ENCODE measurements at places on chromosomes 3 and 15.
A peak's percentile ranks its signal among the peaks of the same experiment; 100 is the strongest.

- no peak for DNase-seq
These were observed 187.9 kb downstream of the SUCNR1 start for GRCh38 chr3:152061296-152061695.

- no peak for DNase-seq
These were observed 1042.0 kb downstream of the ROBO1 start for GRCh38 chr3:78725703-78726246.

GRCh38 chr3:45640724-45641361, 46.3 kb downstream of the LIMD1 start:
- no peak for DNase-seq

GRCh38 chr3:164851905-164852304, 226.4 kb downstream of the SI start:
- no peak for DNase-seq

DNA sequence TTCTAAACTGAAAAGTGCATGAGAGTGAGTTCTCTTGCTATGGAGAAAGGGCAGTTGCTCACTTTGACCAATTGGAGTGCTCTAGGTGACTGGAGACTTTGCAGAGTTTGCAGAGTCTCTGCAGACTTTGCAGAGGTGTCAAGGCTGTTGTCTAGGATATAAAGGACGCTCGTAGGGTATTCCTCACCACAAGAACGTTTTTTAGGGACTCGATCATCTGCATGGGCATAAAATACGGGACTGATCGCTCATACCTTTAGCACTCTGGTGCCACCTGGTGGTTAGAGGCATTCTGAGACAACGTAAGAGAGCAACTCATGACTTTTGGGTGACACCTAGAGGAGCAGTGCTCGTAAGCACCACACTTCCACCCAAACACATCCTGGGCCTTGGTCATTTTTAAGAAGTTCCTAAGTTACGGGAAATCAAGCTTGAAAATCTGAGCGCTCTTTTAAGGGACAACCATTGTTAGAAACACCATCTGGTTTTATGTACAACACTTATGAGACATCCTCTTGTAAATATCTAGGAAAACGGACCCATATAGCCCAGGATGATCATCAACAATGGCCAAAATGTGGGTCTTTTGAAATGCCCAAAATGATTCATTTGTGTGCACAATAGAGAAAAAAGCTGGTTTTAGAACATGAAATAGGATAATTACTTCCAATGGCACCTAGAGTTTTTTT, 51.6 kb upstream of the XCR1 start:
- DNase-seq = peak; percentile 96

DNA sequence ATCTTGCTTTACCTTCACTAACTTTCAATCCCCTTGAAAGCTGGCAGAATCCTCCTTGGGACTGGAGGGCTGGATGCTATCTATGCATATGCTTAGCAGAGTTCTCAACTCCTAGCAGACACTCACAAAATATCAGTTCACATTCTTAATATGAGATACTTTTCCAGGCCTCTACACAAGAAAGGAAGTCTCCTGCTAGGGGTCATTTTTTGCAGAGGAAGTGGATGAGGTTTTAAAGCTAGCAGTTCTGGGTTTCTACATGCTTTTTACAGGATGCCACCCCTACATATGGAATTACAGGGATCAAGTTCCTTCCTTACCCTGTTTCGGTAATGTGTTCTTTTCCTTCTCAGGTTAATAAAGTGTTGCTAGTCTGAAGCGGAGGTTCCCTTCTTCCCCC, 206.3 kb upstream of the TP63 start:
- no peak for DNase-seq

DNA sequence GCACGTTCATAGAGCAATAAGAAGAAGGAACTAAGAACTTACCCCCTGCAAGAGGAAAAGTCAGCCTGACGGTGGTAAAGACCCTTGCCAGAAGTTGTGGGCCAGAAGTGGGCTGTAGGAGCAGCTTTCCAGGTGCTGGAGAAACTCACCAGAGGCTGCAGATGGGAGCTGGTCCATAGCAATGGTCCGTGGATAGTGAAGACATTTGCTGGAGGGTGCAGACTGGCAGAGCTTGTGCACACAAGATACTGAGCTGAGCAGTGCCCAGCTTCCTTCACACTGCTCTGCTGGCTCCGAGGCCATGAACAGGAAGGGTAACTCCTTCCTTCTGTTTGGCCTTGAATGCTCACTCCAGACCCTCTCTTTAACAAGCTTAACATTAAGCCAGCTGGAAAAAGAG, 149.8 kb upstream of the BNIP2 start:
- no peak for DNase-seq

DNA sequence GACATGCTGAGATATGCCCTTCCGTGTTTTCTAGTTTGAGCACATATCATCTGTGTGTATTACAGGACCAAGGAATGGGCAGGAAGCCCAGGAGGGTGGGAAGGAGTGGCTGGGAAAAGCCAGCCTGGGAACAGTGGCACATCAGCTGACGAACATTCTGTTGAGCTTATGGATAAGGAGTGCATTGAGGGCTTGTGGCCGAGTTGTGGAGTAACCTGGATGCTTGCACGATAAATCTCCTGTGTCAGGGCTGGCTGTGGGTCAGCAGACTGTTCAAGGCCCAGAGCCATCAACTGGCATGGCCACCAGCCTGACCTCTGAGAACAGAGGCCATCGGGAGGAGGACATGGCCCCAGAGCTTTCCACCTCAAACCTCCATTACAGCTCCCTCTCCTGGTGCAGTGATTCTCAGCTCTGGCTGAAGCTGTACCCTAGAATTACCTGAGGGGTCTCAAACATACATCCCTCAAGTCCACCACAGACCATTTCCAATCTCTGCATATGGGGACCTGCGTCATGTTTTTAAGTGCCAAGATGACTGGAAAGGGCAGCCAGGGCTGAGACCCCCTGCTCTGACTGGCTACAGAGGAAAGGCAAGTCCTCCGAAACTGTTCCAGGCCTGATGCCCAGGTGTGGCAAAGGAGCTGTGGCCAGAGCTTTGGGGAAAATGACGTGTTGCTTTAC, 4.8 kb upstream of the VILL start:
- no peak for DNase-seq

- DNase-seq = peak; percentile 75
These were observed 130.6 kb upstream of the FHIT start for GRCh38 chr3:61381745-61382392.

GRCh38 chr3:54826251-54826691, 101.6 kb downstream of the LRTM1 start:
- no peak for DNase-seq

GRCh38 chr3:128313071-128313725, 153.5 kb downstream of the DNAJB8 start:
- no peak for DNase-seq

DNA sequence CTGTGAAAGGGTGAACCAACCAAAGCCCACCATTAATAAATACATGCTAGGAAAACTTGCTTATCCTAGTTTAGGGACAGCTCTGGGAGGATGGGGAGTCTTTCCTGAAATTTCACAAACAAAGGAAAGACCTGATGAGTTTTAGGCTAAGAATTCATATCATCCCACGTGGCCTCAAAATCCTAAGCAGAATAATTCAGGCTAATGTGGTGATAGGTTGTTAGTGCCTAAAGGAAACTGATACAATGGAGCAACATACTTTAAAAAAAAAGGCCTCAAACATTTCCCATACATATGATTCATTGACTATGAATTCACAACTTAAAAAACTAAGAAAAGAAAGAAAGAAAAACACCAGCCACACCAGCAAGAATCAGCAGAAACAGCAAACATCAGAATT, 126.9 kb upstream of the CNTN4 start:
- no peak for DNase-seq

DNA sequence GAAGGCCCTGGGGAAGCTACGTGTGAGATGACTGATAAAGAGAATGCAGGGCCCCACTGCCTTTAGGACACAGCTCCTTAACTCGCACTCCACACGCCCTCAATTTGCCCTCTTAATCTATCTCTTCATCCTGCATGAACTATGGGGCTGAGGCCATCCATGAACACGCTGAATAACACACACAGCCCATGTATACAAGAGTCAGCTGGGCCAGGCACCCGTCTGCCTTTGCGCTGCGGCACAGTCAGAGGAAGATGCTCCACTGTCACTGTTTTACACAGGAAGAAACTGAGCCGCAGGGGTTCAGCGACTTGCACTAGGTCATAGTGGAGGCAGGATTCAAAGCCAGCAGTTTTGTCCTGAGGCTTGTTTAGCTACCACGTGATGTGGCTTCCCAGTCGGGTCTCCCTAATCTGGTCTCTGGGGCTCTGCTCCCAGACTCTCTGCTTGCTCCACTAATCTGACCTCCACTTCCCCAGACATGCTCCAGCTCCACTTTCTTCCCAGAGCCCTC, 43.9 kb downstream of the TLE3 start:
- no peak for DNase-seq

DNA sequence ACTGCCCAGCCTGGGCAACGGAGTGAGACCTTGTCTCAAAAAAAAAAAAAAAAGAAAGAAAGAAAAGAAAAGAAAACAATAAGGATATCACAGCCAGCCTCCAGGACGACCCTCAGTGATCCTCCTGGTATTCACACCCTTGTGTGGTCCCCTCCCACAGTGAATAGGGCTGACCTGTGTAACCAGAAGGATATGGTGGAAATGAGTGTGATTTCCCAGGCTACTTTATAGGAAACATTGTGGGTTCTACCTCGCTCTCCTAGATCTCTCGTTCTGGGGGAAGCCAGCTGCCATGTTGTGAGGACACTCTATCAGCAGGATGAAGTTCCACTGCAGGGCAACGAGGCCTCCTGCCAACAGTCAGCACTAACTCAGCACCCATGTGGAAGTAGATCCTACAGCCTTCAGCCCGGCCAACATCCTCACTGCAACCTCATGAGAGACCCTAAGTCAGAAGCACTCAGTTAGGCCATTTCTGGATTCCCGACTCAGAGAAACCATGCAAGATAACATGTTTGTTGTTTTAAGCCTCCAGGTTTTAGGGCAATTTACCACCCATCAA, 11.1 kb downstream of the RFTN1 start:
- no peak for DNase-seq

GRCh38 chr3:150303768-150304167, 104.3 kb upstream of the TSC22D2 start:
- DNase-seq = peak; percentile 19

- DNase-seq = no peak
These were observed 2.1 kb downstream of the GRM2 start for GRCh38 chr3:51709004-51709420.

DNA sequence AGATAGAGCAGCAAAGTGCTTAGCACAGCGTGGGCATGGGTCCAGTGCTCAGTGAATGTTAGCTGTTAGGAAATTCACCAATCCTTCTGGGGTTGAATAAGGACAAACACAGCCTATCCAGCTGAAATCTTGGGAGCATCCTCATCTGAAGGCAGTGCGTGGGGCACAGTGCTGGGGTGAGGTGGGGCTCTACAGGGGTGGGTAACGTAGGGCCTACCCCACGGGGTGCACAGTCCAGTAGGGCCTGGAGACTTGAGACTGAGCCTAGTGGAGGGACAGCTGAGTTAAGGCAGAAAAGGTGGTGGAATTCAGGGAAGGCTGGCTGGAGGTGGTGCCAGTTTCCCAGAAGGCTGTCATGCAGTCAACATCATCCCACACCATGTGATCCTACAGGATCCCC, 73.0 kb downstream of the ISG20 start:
- no peak for DNase-seq

GRCh38 chr15:44015545-44016305, 179.3 kb downstream of the FRMD5 start:
- DNase-seq = no peak

- no peak for DNase-seq
These were observed 75.4 kb upstream of the LARS2 start for GRCh38 chr3:45312836-45313493.

GRCh38 chr15:80182611-80183261, 29.9 kb downstream of the FAH start:
- DNase-seq = no peak

DNA sequence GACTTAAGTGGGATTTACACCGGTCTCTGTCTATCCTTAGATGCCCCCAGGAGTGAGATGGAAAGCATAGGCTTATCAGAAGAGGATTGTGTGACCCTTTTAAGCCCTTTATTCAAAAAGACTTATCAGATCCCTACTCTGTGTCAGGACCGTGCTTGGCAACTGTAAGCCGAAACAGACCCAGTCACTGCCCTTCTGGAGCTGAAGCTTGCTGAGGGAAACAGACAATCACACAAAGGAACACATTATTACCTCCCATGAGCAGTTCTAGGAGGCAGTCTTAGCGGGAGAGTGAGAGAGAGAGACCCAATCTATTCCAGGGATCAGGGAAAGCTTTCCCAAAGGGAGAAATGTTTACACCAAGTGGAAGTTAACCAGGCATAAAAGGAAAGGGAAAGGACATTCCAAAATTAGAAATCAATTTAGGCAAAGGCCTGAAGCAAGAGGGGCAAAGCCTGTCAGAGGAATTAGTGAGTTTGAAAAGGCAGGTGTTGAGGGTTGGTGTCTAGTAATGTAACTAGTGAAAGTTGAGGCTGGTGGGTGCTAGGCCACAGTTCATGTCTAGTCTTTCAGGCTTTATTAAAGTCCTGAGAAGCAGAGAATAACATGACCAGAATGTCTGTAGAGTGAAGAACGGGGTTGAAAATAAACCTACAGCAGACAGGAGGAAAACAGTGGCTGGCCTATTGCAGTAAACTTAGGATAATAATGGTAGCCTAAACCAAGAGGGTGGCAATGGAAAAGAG, 86.7 kb downstream of the THBS1 start:
- DNase-seq = no peak

- no peak for DNase-seq
These were observed 64.7 kb upstream of the NTRK3 start for GRCh38 chr15:88321271-88321670.

DNA sequence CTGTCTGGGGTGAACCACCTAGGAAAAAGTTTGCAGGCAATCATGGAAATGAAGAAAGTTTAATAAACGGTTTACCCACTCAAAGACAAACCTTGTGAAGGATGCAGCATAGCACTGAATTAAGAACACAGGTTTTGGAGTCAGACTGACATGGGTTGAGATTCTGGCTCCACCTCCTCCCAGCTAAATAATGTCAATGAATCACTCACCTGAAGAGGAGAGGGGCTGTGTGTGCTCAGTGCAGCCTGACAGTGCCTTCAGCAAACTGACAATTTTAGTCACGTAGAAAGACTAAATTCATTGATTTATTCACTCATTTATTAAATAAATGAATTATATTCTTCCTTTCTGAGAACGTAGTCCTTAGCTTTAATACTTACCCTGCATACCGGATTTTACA, 18.9 kb downstream of the NR1I2 start:
- no peak for DNase-seq

GRCh38 chr3:149999421-149999820, 28.7 kb upstream of the PFN2 start:
- DNase-seq = no peak

- DNase-seq = no peak
These were observed 32.6 kb upstream of the NOX5 start for GRCh38 chr15:68981941-68982340.

GRCh38 chr15:56034514-56034913, 41.1 kb upstream of the NEDD4 start:
- no peak for DNase-seq

- DNase-seq = no peak
These were observed 17.1 kb upstream of the MUC13 start for GRCh38 chr3:124951511-124952281.

- DNase-seq = no peak
These were observed 65.8 kb upstream of the CFAP20DC start for GRCh38 chr3:59115364-59116232.

All from suppressor macrophage treated with lipopolysaccharide for 4 hours (primary cell).